ENCODE measurements at places on chromosomes 7 and 10. TPM values are rescaled to one million over a fixed set of nuclear protein-coding genes. Genes with fewer than 3 reads are reported as not detected.

The UTF1 gene
- total RNA-seq, result 0.56 TPM

The CYP26C1 gene
- 0.11 TPM for total RNA-seq

The KLF14 gene
- total RNA-seq, result not detected

The MKX gene
- not detected for total RNA-seq

The SPRN gene
- not detected for total RNA-seq

The NUTM2D gene
- 6.4 TPM for total RNA-seq

The SAMD9 gene
- 23.7 TPM for total RNA-seq

All from naive thymus-derived CD4-positive, alpha-beta T cell (primary cell).